Lung (tissue), 17 donors: ENCODE measurements at places on chromosomes 4 and X. TPM values are rescaled to one million over a fixed set of nuclear protein-coding genes. Genes with fewer than 3 reads are reported as not detected.
A peak's percentile ranks its signal among the peaks of the same experiment; 100 is the strongest.

TIMM17B gene
- polyA plus RNA-seq: 67.4 TPM

TASL gene
- 3.3 TPM for polyA plus RNA-seq

TCEAL5 gene
- 0.03 TPM for polyA plus RNA-seq

STOX2 gene
- 2.0 TPM for polyA plus RNA-seq

RADX gene
- 2.6 TPM for polyA plus RNA-seq

HSFX4 gene
- not detected for polyA plus RNA-seq

CFI gene
- polyA plus RNA-seq: 38.2 TPM

C4orf54 gene
- polyA plus RNA-seq: under 0.01 TPM

PNMA5 gene
- polyA plus RNA-seq: 0.03 TPM

- H3K27me3 ChIP-seq: no peaks in the 10 kb centered on the region
- no peak for DNase-seq
- no peak overlapping the region for H3K4me3 ChIP-seq
- H3K4me1 ChIP-seq: peaks cover 45% of the 10 kb centered on the region
- H3K36me3 ChIP-seq: no peaks in the 10 kb centered on the region
- no peak overlapping the region for H3K27ac ChIP-seq
These were observed 454.9 kb upstream of the FAT1 start for GRCh38 chr4:187178587-187178986.

GRCh38 chrX:10620121-10620699 lies at the start of gene MID1:
MID1 (minus strand) TSS chrX:10620585; CDS start chrX:10567547, 53,038 bp downstream.
- peak; percentile 85 for DNase-seq
- H3K27ac ChIP-seq: no peak within 1 kb of the TSS
- no peaks in the 10 kb centered on the region for H3K27me3 ChIP-seq
- H3K4me1 ChIP-seq: peaks cover 10% of the 10 kb centered on the region
- H3K4me3 ChIP-seq: peak within 1 kb of the TSS; percentile 2

- no peak for DNase-seq
- H3K36me3 ChIP-seq: peaks cover 15% of the 10 kb centered on the region
- H3K4me3 ChIP-seq: no peak overlapping the region
- no peaks in the 10 kb centered on the region for H3K27me3 ChIP-seq
- H3K4me1 ChIP-seq: no peaks in the 10 kb centered on the region
These were observed 14.8 kb downstream of the LAMTOR3 start for GRCh38 chr4:99879458-99879857.

DNA sequence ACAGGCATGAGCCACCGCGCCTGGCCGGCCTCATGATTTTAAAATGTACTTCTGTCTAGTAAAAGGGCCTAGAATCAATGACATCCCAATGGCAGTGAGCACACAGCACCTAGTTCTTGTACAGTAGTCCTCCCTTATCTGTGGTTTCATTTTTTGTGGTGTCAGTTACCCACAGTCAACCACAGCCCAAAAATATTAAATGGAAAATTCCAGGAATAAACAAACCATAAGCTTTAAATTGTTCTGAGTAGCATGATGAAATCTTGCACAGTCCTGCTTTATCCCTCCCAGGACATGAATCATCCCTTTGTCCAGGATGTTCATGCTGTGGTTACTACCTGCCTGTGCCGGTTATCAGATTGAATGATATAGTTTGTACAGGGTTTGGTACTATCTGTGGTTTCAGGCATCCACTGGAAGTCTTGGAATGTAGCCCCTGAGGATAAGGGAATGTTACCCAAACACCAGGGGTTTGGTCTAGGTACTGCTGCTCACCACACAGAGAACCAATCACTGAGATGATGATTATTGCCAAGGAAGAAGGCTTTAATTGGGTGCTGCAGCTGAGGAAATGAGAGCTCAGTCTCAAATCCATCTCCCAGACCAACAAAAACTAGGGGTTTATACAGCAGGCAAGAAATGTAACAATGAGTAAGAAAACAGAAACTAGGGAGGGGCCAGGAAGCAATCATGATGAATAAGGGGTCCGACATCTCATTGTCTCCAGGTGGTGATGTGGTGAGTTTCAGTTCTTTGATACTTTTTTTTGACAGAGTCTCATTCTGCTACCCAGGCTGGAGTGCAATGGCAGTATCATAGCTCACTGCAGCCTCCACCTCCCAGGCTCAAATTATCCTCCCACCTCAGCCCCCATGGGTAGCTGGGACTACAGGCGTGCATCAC lies 16.2 kb upstream of the FHL1 start:
- H3K27ac ChIP-seq: peak overlapping the region; percentile 50
- no peaks in the 10 kb centered on the region for H3K27me3 ChIP-seq

GRCh38 chrX:70774223-70774622 lies 134.3 kb downstream of the TEX11 start:
- no peak overlapping the region for H3K4me3 ChIP-seq
- DNase-seq: no peak
- H3K36me3 ChIP-seq: no peaks in the 10 kb centered on the region
- H3K27me3 ChIP-seq: no peaks in the 10 kb centered on the region
- H3K4me1 ChIP-seq: no peaks in the 10 kb centered on the region

GRCh38 chr4:26197018-26197779 lies 123.6 kb upstream of the RBPJ start:
- H3K27me3 ChIP-seq: no peaks in the 10 kb centered on the region
- no peak overlapping the region for H3K4me3 ChIP-seq
- H3K36me3 ChIP-seq: no peaks in the 10 kb centered on the region
- H3K27ac ChIP-seq: no peak overlapping the region
- no peak for DNase-seq
- H3K4me1 ChIP-seq: no peaks in the 10 kb centered on the region

- H3K36me3 ChIP-seq: no peaks in the 10 kb centered on the region
- peaks cover 19% of the 10 kb centered on the region for H3K27me3 ChIP-seq
- DNase-seq: no peak
- H3K27ac ChIP-seq: no peak overlapping the region
These were observed 68.8 kb upstream of the BCOR start for GRCh38 chrX:40166582-40166981.

- no peaks in the 10 kb centered on the region for H3K4me1 ChIP-seq
- H3K27me3 ChIP-seq: no peaks in the 10 kb centered on the region
- no peak overlapping the region for H3K4me3 ChIP-seq
These were observed 134.5 kb upstream of the TLL1 start for GRCh38 chr4:165738571-165738970.

- no peak for DNase-seq
- H3K4me1 ChIP-seq: no peaks in the 10 kb centered on the region
- no peaks in the 10 kb centered on the region for H3K27me3 ChIP-seq
- H3K27ac ChIP-seq: no peak overlapping the region
These were observed 25.8 kb upstream of the PLA2G12A start for GRCh38 chr4:109755656-109756055.

DNA sequence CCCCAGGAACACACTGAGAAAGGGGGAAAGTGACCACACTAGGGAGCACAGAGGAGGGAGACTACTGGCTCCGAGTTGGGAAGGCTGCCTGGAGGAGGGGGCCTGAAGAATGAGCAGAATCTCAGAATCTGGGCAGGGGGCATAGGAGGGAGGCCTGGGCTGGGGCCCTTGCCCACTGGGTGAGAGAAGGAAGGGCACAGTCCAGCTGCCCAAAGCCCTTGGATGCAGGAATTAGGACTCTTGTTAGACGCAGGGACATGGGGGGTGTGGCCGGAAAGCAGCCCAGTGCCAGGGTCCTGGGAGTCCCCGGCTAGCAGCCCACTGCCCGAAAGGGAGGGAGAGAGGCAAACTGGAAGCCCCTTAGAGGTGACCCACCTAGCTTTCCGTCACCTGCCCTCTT lies 1.9 kb upstream of the DUSP9 start:
- no peak overlapping the region for H3K27ac ChIP-seq
- H3K27me3 ChIP-seq: peaks cover 35% of the 10 kb centered on the region
- no peak for DNase-seq
- H3K4me3 ChIP-seq: no peak overlapping the region

DNA sequence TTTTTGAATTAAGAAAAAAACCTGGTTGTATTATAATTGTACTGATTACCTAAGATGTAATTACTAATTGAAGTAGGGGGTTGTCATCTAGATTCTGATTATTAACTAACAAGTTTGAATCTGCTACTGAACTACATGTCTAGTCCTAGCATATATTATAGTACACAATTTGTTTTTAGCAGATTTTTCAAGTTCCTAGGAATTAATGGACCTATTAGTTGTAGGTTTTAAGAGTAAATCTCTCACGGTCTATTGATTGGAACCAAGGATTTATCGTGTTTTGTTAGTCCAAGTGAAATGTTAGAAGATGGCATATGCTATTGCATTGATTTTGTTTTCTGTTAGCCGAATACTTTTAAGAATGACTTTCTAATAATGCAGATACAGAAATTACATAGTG lies 20.8 kb downstream of the PTPN13 start:
- no peak overlapping the region for H3K4me3 ChIP-seq
- H3K36me3 ChIP-seq: no peaks in the 10 kb centered on the region
- DNase-seq: no peak
- H3K27me3 ChIP-seq: no peaks in the 10 kb centered on the region
- no peaks in the 10 kb centered on the region for H3K4me1 ChIP-seq

DNA sequence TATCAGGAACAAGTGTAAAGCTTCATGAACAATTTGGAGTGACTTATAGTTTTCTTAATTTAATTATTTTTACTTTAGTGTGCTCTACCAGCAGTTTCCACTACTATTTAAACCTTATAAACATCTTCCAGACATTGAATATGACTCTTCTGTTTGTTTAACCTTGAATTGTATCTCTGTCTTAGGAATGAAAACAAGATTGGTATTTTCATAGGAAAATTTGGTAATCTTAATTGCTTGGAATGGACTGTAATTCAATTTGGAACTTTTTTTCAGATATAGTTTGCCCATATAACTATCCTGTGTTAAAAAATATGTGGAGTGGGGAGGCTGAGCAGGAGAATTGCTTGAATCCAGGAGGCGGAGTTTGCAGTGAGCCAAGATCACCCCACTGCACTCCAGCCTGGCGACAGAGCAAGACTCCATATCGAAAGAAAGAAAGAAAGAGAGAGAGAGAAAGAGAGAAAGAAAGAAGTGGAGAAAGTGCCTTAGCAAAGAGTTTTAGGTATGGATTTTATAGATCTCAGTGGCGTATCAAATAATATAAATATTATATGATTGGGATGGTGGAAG lies 242.4 kb downstream of the BMPR1B start:
- H3K27me3 ChIP-seq: no peaks in the 10 kb centered on the region
- H3K27ac ChIP-seq: no peak overlapping the region
- H3K36me3 ChIP-seq: no peaks in the 10 kb centered on the region

DNA sequence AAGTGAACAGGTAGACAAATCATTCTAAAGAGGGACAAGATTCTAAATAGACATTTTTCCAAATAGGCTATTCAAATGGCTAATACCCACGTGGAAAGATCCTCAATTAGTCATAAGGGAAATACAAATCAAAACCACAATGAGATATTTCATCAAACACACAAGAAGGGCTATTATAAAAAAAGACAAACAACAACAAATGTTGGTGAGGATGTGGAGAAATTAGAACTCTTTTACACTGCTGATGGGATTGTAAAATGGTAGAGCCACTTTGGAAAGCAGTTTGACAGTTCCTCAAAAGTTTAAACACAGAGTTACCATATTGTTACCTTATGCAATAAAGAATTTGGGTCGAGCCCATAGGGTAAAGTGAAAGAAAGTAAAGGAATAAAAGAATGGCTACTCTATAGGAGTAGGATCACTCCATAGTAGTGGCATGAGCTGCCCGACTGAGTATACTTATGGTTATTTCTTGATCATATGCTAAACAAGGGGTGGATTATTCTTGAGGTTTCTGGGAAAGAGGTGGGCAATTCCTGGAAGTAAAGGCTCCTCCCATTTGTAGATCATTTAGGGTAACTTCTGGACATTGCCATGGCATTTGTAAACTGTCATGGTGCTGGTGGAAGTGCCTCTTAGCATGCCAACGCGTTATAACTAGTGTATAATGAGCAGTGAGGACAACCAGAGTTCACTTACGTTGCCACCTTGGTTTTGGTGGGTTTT lies 58.9 kb upstream of the FAM9C start:
- no peak for DNase-seq
- peaks cover 7% of the 10 kb centered on the region for H3K27me3 ChIP-seq
- peaks cover 2% of the 10 kb centered on the region for H3K4me1 ChIP-seq
- H3K36me3 ChIP-seq: no peaks in the 10 kb centered on the region
- H3K27ac ChIP-seq: no peak overlapping the region
- no peak overlapping the region for H3K4me3 ChIP-seq
